ENCODE measurements at places on chromosomes 5 and 9.

GRCh38 chr9:84319632-84320031 is 20.9 kb downstream of the SLC28A3 start:
- no peak for DNase-seq

GRCh38 chr5:158055111-158055501 is 196.2 kb upstream of the CLINT1 start:
- DNase-seq, result no peak

GRCh38 chr5:103620851-103621547 is 58.4 kb upstream of the NUDT12 start:
- DNase-seq, result no peak

- no peak for DNase-seq
These were observed 422.2 kb downstream of the CTNND2 start for GRCh38 chr5:11482011-11482410.

DNA sequence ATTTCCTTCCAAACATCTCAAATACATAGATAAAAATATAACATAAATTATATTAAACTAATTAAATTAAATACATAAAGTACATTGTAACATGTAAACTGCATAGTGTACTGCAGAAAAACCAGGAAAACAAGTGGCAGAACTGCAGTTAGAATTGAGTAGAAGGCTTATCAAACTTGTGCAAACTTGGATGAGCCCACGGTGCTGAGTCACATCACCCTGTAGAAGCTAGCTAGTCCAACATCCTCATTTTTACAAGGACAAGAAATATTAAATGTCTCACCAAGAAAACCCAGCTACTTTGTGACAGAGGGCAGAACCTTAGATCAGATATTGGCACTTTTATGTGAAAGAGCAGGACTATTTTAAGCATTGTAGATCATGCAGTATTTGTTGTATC is 807.9 kb upstream of the NUDT12 start:
- no peak for DNase-seq

GRCh38 chr9:127980060-127980705 is 606 bp downstream of the EEIG1 start:
- DNase-seq, result peak; percentile 75

DNA sequence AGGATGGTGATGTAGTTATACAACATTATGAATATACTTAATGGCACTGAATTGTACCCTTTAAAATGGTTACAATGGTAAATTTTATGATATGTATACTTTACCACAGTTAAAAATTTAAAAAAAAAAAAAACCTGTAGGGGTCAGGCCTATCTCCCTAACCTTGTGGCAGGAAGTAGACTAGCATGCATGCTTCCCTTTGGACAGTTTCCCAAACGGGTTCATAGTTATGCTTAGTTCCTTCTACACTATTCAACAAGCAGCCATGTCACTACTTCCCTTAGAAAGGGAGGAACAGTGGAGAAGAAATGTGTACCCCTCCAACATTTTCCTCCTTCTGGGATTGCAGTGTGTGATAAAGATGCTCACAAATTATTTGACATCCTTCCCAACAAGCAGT is 32.5 kb downstream of the IDNK start:
- no peak for DNase-seq

DNA sequence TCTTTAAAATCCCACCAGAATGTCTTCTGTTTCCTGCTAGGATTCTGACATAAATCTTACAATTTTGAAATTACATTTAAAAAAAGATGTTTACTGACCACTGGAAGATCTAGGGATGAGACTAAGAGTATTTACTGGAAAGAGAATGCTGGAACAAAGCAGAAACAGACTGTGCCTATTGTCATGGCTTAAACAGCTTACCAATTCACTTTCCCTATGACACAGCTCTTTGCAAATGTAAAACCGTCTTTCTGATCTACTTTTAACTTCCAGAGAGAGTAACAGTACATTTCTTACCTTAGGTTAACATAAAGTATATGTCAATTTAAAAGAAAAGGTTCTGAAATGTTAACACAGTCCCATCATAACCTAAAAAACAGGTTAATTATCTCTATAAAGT is 10.7 kb downstream of the GIN1 start:
- DNase-seq, result no peak

GRCh38 chr9:115058175-115058574 is 59.8 kb downstream of the TNC start:
- DNase-seq, result no peak

GRCh38 chr5:16454686-16455085 is 10.9 kb downstream of the ZNF622 start:
- DNase-seq, result no peak

GRCh38 chr9:95477441-95477840 is 39.3 kb downstream of the PTCH1 start:
- no peak for DNase-seq

- DNase-seq, result no peak
These were observed 73.5 kb downstream of the KIF4B start for GRCh38 chr5:155087036-155087435.

- DNase-seq, result no peak
These were observed 56.8 kb downstream of the MINAR2 start for GRCh38 chr5:129804705-129805104.

GRCh38 chr9:125436613-125437443 is 175.2 kb downstream of the GAPVD1 start:
- DNase-seq, result no peak
